Upper lobe of right lung (tissue), 1 donor: ENCODE measurements at places on chromosomes 11 and 22. TPM values are rescaled to one million over a fixed set of nuclear protein-coding genes. Genes with fewer than 3 reads are reported as not detected.
A peak's percentile ranks its signal among the peaks of the same experiment; 100 is the strongest.

DNA sequence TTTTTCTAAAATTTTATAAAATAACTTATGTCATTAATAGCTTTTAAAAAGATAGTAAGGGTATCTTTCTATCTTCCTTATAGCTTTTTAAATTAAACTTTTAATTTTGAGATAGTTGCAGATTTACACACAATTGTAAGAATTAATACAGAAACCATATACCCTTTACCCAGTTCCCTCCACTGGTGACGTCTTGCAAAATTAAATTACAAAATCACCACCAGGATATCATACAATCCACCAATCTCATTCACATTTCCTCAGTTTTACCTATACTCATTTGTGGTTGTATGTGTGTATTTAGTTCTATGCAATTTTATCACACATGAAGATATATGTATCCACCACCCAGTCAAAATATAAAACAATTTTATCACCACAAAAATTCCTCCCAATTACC, 10.0 kb downstream of the SBF2 start:
- no peak for DNase-seq

DNA sequence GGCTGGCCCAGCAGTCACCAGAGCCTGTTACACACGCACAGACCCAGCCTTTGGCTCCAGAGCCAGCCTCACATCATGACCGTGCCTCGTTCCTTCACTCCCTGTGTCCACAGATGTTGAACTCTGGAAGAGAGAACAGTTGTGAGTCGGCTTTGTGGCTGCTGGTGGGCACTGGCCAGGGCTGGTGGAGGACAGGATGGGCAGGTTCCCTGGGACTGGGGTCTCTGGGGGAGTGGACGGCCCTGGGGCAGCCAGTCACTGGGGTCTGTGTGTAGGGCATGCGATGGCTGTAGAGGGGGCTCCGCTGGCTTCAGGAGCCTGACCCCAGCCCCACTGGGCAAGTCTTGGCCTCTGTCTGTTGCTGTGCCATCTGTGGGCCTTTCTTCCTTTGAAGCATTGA, 1070.1 kb downstream of the BRD1 start:
- peak; percentile 40 for DNase-seq

DNA sequence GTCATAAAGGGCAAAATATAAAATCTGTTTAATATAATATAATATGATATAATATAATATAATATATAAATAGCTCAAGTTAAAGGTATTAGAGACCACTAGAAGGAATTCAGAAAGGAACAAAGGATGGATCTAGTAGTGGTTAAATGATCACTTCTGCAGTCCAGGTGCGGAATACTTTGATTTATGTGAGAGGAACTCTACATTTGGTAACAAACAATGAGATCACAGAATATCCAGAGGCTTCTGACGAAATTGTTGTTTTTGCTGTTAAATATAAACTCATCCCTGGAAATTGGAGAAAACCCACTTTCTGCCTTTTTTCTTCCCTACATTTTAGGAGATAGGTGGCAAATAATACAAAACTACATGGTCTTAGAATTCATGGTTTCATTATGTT, 36.0 kb downstream of the ATXN10 start:
- no peak for DNase-seq

DNA sequence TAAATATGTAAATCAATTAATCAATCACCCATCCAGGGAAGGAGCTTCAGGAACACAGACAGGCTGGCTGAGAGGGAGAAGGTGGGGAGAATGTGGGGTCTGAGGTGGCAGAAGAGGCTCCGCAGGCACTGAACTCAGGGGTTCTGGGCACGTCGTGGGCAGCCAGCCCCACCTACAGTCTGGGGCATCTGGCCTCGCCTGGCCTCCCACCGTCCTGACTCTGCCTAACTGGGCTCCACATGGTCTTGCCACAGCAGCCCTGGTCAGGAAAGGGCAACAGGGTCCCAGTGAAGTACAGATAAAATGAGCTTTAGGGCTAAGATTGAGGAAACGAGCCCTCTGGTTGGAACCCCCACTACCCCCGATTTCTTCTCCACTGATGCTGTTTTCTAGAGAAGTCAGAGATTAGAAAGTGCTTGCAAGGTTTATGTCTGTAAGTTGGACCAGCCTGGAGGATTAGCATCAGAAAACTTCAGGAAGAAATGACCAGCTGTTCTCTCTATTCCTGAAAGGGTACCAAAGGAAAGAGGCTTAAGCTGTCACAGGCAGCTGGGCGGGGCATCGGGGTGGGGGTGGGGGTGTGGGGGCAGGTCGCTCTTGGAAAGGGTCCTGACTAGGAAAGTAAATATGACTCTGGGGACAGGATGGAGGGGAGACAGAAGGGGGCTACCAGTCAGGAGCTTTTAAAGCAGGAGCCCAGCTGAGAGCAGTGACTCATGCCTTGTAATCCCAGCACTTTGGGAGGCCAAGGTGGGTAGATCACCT, 261.7 kb downstream of the BUD13 start:
- no peak for DNase-seq

- DNase-seq = peak; percentile 34
Measured at GRCh38 chr22:49199224-49199623, 628.4 kb downstream of the BRD1 start.

GRCh38 chr22:24230911-24231656, 13.8 kb downstream of the GGT5 start:
- peak; percentile 87 for DNase-seq

DNA sequence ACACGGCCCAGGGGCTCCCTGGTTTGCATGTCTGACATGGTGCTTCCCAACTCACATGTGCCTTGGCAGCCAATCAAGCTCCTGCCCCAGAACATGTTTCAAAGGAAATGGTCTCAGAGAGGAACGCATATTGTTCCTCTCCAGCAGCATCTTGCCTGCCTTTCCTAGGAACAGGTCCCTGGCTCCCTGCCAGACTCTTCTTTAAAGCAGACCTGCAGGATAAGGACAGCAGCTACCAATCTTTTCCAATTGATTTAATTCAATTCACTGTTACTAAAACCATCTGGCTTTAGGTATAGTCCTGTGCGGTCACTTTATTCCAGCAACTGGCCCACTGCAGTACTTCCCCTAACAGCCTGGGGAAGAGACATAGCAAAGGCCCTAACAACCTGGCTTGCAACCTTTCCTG, 79.9 kb downstream of the AMBRA1 start:
- DNase-seq = no peak

DNA sequence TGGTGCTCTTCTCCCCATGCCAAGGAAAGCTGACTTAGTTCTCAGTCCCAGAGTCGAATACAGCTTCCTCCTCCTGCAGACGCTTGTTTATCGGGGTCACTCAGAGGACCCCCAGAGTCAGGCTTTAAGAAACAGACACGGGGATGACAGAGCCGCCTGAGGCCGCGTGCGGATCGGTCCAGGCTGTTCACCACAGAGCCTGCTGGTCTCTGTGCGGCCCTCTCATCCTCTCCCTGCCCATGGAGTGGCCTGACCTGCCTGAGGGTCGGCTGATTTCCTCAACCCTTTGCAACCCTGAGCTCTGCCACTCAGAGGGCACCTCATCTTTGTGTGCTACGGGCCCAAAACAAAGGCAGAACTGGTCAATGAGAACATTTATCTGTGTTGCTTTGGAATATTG, 2.1 kb downstream of the GAL start:
- peak; percentile 53 for DNase-seq

DNA sequence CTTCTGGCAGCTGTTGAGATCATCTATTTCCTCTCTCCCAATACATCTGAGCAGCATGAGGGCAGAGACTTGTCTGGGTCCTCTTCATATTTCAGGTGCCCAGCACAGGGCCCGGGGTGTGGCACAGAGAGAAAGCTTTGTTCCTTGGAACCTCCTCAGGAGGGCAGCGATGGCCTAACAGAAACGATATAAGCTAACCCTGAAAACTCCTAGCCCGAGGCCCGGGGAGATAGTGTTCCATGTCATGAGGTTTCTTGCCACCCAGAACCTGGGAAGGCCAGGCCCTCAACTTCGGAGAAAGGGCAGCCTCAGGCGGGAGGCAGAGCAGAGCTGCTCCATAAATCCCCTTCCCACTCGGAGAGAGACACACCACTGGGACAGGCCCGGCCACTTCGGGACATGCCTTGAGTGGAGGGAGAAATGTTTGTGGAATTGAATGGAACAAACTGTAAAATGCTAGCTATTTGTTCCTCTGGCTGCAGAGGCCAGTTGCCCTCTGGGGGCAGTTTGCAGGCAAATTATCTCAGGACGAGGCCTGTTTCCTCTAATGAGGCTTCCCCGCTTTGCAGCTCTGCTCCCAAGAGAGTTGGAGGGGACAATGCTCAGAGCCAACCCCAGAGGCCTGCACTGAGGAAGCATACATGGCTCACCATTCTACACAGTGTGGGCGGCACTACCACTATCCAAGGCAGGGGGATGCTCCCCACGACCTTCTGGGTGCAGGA, 11.6 kb downstream of the ARRB1 start:
- DNase-seq = no peak

DNA sequence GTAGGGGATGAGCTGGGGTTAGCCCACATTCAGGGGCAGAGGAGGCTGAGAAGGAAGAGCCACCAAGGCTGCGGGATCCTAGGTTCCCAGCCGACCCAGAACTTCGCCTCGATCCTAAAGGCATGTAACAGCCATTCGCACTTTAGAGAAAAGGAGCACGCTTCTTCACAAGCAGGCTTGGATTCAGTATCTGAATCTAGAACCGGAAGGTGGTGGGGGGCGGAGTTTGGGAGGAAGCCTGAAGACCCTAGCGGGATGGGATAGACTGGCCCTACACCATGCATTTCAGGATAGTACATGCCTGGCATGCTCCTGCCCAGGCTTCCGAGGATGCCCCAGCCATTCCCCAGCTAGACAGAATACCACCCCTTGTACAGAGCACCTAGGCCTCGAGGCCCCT, 4.4 kb downstream of the SCARF2 start:
- peak; percentile 42 for DNase-seq

- DNase-seq = peak; percentile 49
Measured at GRCh38 chr11:69499918-69500284, 18.4 kb downstream of the LINC01488 start.

- DNase-seq = no peak
Measured at GRCh38 chr11:69369945-69370344, 76.0 kb downstream of the MYEOV start.

DNA sequence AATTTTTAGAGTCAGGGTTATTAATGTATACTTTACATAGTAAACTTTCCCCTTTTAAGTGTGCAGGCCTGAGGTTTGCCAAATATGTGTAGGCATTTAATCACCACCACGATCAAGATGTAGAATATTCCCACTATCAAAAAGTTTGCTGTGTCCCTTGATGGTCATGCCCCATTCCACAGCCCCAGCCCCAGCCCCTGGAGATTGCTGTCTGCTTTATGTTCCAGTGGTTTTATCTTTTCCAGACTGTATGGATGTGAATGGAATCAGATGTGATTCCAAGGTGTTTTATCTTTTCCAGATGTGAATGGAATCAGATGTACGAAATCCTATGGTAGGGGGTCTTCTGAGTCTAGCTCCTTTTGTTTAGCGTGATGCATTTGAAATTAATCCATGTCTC, 93.1 kb upstream of the B3GAT1 start:
- DNase-seq = no peak

GRCh38 chr11:132601875-132602274, 930.4 kb downstream of the OPCML start:
- DNase-seq = no peak

GRCh38 chr11:64185175-64185692, 737 bp upstream of the STIP1 start:
- DNase-seq = peak; percentile 95

- DNase-seq = no peak
Measured at GRCh38 chr11:119511614-119512306, 88.8 kb upstream of the THY1 start.

The APLNR gene
- 1.2 TPM for total RNA-seq

The SLCO2B1 gene
- 204 TPM for total RNA-seq

The GLYAT gene
- not detected for total RNA-seq

The SEPTIN5 gene
- total RNA-seq = 11.5 TPM

The SULT4A1 gene
- not detected for total RNA-seq
